Thyroid gland (tissue), 4 donors: ENCODE measurements at places on chromosomes 3 and 15. TPM values are rescaled to one million over a fixed set of nuclear protein-coding genes. Genes with fewer than 3 reads are reported as not detected.

DNA sequence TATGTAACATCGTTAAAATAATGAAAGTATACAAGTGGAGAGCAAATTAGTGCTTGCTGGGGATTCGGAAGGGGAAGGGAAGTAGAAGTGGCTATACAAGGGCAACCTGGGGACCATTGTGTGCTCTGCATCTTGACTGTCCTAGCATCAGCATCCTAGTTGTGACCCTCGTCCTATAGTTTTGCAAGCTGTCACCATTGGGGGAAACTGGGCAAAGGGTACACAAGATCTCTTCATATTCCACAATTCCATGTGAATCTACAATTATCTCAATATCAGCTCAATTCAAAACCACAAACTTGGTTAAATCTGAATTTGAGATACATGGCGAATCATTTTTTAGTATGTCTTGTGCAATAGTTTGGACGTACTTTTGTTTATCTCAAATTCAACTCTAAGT, 30.9 kb downstream of the WNT7A start:
- H3K27ac ChIP-seq: no peak overlapping the region
- no peaks in the 10 kb centered on the region for H3K27me3 ChIP-seq
- H3K4me3 ChIP-seq: no peak overlapping the region
- H3K4me1 ChIP-seq: no peaks in the 10 kb centered on the region

Gene COLQ
- 2.7 TPM for total RNA-seq

Gene PLA1A
- 3.1 TPM for total RNA-seq

Gene FGF12
- total RNA-seq: 0.54 TPM

GRCh38 chr3:195796795-195797194, 14.9 kb downstream of the MUC4 start:
- H3K4me3 ChIP-seq: no peak overlapping the region
- H3K4me1 ChIP-seq: no peaks in the 10 kb centered on the region
- no peaks in the 10 kb centered on the region for H3K36me3 ChIP-seq
- no peak for DNase-seq

- no peak overlapping the region for H3K27ac ChIP-seq
- no peak for DNase-seq
- no peak overlapping the region for H3K4me3 ChIP-seq
- peaks cover 3% of the 10 kb centered on the region for H3K4me1 ChIP-seq
- H3K27me3 ChIP-seq: no peaks in the 10 kb centered on the region
Observed at GRCh38 chr15:74384881-74385643, 17.6 kb upstream of the CYP11A1 start.

DNA sequence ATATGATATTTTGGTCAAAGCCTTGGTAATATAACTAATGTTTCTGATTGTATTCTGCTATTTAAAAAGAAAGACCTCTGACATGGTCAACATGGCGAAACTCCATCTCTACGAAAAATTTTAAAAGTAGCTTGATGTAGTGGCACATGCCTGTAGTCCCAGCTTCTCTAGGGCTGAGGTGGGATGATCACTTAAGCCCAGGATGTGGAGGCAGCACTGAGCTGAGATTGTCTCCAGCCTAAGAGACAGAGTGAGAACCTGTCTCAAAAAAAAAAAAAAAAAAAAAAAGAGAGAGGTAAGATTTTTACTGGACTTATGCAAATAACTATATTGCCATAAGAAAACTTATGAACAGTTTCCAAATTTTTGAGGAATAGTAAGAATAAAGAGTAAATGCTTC, 30.5 kb upstream of the SLC27A2 start:
- H3K36me3 ChIP-seq: no peaks in the 10 kb centered on the region
- H3K27me3 ChIP-seq: no peaks in the 10 kb centered on the region
